ENCODE measurements at places on chromosomes 12 and 14.

- DNase-seq: peak; percentile 20
These were observed 47.5 kb downstream of the PPFIBP1 start for GRCh38 chr12:27571463-27571862.

DNA sequence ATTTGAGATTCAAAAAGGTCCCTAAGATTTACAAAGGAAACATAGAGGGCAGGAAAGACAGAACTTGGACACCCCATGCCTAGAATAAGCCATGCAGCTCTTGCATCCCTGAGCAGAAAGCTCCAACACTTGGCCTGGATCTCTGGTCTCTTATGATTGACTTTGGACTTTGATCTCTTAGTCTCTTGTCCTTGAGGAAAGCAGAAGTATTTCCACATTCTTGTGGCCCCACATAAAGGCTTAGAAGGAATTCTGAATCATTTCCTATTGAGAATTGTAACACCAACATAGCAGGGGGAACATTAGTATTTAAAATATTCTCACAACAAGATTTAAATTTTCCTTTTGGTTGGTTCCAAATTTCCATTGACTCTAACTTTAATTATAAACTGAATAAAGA is 283.7 kb upstream of the PRKD1 start:
- no peak for DNase-seq

DNA sequence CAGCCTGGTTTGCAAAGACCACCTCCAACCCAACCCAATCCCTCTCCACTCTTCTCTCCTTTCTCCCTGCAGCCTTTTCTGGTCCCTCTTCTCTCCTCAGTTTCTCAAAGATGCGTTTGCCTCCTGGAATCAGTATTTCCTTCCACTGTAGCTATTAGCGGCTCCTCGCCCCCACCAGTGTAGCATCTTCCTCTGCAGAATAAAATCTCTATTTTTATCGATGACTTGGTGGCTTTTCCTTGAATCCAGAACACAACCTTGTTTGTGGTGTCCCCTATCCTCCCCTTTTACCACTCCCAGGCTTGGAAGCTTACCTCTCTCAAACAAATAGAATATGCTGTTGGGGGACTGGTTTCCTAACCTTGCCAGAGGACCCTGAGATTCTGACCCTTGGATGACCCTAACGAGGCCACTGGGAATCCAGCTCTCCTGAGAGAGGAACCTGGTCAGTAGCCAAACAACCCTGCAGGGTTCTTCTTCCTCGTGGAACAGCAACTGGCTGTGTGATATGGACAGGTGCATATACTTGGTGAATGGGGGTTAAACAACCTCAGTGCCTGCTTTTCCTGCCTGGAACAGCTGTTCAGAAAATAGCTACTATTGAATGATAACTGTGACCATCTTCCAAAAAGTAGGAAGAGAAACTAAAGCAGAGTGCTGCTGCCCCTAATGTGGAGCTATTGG is 4.4 kb downstream of the WNT1 start:
- no peak for DNase-seq

DNA sequence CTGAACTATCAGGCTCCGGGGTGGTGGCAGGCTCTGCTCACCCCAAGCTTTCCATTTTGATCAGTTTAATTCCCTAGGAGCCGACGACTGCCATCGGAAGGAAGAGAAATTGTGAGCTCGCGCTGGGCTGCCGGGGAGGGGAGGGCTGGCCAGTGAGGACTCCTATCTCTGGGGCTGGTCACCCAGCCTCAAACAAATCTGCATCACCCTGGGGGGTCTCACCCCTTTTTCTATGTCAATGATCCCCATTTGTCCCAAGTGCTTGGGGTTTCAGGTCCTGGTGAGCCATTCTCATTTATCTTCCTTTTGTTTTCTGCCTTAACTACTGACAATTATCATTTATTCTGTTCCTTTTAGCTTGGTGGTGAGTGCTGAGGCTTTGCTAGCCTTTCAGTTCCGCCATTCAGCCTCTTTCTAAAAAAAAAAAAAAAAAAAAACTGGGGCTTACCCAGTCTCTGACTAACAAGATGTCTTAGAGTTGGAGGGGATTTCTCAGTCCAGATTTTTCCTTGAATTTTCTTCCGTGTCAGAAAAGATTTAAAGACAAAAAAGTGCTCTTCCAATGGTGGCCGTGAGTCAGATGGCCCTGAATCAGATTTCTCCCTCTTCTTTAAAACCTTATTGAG is 22.8 kb upstream of the USP44 start:
- DNase-seq: no peak

- DNase-seq: no peak
These were observed 914 bp upstream of the CCND2 start for GRCh38 chr12:4272424-4273272.

DNA sequence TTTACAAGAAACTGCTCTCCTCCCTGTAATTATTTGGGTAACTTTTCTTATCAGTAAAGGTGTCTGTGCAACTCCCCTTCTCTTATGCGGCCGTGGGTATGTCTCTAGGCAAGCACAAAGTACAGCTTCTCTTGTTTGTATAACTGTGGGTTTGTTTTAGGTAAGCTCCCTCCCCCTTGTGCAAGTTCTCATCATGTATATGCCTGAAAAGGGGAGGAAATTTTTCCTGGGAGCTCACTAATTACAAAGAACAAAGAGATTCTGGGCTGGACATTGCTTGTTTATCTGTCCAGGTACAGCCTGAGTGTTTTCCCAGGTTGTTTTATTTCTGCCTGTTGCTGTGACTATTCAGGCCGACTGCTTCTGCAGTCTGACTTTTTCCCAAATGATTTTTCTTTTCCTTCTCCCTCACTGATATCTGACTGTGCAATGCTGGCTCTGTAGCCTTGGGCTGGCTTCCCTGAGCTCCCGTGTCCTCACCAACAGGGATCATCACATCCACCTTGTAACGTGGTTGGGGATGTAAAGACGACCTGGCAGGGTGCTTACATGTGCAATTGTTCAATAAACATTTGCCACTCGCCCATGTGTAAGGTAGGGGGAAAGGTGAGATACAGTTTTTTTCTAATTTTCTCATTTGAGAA is 916.5 kb downstream of the AACS start:
- DNase-seq: no peak

DNA sequence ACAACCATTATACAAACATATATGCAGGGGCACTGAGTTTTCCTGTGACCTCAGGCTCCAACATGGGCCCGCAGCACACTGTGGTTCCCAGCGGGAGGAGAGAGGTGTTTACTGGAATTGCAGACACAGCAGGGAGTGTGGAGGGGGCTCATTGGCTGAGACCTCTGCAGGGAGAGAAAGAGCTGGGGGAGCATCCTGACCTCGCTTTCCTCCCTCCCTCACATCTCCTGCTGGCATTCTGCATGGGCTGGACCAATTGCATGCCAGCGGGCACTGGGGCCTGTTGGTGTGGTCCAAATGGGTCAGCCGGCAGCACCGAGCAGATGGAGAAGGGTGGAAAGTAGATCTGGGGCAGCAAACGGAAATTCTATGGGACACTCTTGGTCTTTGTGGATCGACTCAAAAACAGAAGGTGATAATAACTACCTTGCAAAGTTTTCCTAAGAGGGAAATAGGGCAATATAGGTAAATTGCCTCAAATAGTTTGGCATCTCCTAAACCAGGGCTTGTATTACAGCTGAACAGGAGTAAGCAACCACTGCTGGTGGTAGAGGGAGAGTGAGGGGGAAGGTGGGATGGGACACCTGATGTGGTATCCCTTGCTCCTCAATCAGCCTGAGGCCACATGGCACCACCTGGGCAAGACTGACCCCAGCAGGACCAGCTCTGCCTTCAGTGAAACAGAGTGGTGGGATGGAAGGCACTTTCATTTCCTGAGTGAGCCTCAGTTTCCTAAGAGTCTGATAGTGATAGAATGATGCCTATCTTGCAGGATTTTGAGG is 86.9 kb downstream of the NTF3 start:
- no peak for DNase-seq

DNA sequence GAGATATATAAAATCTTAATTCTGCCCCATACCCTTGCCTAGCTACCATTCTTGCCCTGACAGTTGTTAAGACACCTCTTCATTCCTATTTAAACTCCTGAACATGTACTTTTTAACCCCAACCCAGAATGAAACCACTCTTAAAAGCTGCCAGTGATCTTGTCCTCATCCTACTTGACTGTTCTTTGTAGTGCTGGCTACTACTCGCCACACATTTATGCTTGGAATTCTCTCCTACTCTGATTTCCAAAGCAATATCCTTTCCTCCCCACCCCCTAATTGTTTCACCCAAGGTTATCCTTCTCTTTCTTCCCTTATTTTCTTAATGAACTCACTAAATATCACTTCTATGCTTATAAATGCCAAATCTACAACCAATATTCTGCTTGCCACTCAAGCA is 4.1 kb downstream of the NFYB start:
- no peak for DNase-seq

GRCh38 chr14:54166049-54166950 is 209.7 kb upstream of the BMP4 start:
- DNase-seq: no peak

GRCh38 chr12:76080729-76081415 is 3.6 kb downstream of the NAP1L1 start:
- DNase-seq: no peak

DNA sequence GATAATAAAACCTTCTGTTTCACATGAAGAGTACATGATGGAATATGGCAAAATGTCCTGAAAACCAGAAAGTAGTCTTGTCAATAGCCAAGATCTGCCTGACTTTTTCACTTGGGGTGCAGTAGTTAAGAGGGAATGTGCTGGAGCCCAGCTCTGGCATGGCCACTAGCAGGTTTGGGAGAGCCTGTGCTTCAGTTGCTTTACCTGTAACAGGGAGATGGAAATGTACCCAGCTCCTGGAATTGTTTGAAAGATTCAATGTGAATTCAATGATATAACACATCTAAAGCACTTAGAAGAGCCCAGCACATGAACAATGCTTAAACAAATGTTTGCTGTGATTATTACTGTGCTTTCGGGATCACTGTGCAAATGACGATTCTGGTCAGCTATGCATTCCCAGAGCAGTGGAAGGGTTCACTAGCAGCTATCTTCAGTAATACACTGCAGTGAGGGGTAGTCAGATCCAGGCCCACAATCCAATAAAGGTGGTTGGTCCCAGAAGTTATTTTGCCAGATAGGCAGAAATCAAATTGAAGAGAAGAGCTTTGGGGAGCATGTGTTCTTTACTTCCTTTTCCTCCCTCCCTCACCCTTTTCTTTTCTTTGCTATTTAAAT is 224.9 kb downstream of the APAF1 start:
- no peak for DNase-seq
